ENCODE measurements at places on chromosomes 5 and 9.

DNA sequence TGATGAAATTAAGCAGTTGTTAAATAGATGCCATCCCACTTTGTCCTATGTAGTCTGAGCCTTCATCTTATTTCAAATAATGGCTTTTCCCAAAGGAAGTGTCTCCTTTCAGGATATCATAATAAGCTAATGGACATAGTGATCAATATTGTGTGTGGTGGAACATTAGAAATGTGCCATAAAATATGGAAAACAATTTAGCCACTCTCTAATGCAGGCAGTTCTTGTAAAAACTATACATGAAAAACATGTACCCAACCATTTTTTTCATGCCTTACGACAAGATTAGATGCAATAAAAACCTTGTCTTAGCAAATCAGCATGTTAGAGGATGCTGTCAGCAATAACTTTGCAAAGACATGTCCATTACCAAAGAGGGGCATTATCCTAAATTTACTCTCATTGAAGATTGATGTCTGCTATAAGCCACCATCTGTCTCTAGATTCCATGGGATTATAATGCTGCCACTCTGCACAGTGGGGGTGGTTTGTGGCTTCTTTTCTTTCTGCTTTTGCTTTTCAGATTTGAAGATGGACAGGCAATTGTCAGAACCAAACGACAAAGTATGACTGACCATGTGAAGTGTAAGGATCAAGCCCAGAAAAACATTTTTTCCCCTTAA is 724.0 kb upstream of the ZNF608 start:
- DNase-seq: no peak

- DNase-seq: no peak
These were observed 52.5 kb upstream of the SNX2 start for GRCh38 chr5:122722341-122722740.

DNA sequence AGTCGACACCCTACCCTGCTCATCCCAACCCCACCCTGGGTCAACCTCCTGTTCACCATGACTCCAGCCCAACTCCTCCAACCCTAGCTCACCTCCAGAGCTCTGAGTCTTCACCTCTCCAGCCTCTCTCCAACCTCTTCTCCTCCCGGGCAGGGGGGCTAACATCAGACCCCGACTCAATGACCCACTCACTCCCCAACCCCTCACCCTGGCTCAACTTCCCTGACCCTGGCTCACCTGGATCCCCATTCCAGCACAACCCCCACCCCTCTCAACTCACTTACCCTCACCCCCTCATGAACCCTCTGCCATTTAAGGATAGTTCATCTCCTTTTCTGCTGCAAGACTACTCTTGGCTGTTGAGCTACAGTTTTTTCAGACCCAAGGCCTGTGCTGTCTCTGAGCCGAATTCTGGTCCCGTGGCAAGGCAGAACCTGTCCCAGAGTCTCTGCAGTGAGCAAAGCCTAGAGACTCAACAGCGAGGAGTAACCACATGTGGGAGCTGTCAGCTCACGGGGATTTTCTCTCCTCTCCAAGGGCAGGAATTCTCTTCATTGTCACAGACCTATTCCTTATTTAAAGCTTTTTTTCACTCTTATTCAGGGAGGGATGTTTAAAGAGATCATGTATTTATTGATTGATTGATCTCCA is 29.8 kb downstream of the ANKRD33B start:
- DNase-seq: no peak

GRCh38 chr9:27425827-27426510 is 98.1 kb upstream of the IFNK start:
- no peak for DNase-seq

DNA sequence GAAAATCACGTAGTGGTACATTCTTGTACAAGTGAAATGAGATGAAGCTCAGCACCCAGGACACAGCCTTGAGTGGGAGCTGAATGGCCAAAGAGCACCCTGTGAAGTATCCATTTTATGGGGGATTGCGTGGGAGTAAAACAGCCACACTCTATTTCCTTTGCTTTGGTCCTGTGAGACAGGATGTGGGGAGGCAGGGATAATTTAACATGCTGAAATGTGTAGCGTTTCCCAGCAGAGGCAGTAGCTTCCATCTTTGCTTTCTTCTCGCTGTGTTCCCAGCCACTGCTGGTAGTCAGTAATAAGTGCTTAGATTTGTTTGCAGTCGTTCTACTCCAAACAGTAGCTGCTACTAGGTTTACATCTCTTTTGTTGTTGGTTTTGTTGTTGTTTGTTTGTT is 4.4 kb downstream of the IL31RA start:
- DNase-seq: no peak

GRCh38 chr9:38272710-38273109 is 119.8 kb upstream of the ALDH1B1 start:
- no peak for DNase-seq

- no peak for DNase-seq
These were observed 614.7 kb downstream of the EBF1 start for GRCh38 chr5:158485047-158485446.

DNA sequence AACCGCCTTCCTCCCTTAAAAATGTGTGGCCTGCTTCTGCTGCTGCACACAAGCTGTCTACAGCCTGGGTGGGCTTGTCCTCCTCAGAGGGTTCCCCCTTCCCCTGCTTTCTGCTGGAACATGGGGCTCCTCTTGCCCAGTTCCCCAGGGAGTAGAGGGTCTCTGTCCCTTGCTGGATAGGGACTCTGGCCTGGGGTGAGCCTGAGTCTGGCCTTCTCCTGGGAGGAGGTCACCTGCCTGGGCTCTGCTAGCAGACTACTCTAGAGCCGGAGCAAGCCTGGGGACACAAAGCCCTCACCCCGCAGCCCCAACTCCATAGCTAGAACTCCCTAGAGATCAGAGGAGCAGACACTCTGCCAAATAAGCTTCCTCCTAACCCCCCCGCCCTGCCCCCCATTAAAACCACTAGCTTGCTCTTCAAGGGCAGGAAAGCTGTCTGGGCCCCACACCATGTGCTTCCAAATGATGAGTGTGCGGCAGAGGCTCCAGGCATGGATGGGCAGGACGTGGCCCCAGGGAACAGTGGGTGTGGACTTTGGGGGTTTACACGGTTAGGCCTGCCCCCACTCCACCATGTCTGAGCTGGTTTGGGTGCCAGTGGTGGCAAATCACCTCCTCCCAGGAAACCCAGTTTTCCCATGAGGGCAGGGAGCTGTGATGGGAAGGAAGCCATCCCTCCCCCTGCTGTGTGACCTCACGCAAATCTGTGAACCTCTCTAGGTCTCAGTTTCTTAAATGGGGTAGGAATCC is 10.0 kb downstream of the TCF7 start:
- no peak for DNase-seq

GRCh38 chr5:77876316-77876715 is 100.2 kb upstream of the TBCA start:
- no peak for DNase-seq

- no peak for DNase-seq
These were observed 64.3 kb upstream of the BOD1 start for GRCh38 chr5:173680660-173681242.

DNA sequence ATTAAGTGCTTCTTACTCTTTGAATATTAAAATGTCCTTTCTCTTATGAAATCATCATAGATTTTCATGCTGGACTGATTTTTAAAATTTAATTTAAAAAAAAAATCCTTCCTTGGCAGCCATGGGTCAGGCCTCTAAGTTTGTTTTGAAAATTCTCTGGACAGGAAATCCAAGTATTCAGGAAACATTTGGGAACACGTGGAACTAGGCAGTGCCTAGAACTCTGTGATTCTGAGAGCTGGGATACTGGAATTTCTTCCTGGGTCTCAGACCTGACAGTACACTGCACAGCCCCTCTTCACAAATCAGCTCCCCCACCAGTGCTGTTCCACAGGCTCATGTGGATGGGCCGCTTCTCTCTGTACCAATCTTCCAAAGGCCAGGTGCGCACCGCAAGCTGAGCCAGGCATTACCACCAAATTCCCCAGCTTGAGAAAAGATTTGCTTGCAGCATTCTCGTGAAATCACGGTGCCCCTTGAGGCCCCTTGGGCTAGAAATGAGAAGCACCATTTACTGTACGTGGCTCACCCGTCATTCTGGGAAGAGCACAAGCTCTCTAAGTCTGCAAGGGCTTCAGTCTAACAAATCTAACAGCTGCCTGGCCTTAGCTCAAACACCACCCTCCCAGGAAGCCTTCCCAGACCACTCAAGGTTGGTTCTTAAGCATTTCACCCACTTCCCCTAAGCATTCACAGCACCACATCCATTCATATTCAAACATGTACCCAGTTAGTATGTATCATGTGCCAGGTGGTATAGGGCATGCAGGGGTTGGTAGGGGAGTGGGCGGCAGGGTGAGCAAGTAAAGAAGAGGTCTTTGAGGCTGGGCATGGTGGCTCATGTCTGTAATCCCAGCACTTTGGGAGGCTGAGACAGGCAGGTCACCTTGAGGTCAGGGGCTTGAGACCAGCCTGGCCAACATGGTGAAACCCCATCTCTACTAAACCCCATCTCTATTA is 26.5 kb downstream of the B4GALT1 start:
- DNase-seq: no peak

DNA sequence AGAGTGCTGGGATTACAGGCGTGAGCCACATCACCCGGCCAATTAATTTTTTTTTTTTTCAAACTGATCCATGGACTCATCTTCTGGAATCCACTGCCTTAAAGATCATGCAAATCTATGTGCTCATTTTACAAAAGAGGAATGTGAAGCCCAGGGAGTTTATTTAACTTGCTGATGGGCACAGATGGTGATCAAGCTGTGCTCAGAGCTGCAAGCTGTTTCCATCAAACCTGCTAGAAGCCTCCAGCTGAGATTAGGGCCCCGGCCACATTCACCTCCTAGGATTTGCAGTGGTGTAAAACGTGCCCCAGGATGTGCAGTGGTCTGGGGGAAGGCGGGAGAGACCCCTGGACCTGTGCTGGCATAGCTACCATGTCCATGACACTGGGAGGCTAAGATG is 56.1 kb upstream of the TUT7 start:
- DNase-seq: no peak

GRCh38 chr9:6215562-6215961 is at the start of gene IL33:
IL33 (plus strand) TSS chr9:6215807; CDS start chr9:6241695, 25,888 bp downstream.
- no peak for DNase-seq

- DNase-seq: no peak
These were observed 103.6 kb upstream of the SSBP2 start for GRCh38 chr5:81854485-81854884.

DNA sequence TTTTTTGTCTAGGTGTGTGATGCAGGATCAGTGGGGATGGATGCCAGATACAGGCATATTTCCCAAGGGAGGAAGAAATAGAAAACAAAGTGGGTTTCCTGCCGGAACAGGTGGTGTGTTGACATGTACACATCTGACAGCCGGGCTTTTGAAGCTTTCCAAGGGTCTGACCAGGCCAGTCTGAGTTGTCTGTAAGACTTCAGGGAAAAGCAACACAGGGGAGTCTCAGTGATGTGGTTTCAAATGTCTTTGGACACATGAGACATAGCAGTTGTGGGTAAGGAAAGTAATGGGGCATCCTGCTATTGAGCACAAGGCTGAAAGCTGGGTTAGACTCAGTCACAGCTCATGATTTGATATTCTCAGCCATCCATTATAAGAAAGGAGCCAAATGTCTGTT is 274.9 kb downstream of the PIK3R1 start:
- no peak for DNase-seq

- DNase-seq: no peak
These were observed 23.9 kb upstream of the TPD52L3 start for GRCh38 chr9:6304232-6304631.

GRCh38 chr9:99724640-99725039 is 97.0 kb upstream of the NR4A3 start:
- no peak for DNase-seq

DNA sequence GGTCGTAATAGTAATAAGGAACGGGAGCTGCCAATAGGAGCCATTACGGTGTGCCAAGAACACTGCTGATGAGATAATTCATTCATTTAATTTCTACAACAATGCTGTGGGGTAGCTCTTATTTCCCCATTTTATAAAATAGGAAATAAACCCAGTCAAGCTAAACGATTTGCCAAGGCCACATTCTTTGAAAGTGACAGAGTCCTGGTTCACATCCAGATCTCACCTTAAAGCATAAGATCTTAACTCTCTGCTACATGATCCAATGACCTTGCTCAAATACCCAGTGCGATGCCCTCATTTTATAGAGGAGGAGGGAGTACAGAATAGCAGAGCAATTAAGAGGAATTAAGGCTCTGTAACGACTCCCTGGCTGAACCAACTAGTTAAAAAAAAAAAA is 5.0 kb downstream of the PDE6A start:
- DNase-seq: no peak

DNA sequence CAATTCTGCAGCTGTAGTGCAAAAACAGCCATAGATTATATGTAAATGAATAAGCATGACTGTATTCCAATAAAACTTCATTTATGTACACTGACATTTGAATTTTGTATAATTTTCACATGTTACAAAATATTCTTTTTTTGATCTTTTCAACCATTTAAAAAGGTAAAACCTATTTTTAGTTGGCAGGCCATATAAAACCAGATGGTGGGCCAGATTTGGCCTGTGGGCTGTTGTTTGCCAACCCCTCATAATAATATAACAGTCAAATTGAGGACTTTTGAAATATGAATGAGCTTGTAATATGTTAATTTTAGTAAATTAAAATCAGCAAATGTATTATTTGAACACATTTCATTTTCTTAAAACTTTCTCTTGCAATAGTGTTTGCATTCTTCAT is 913.4 kb downstream of the TLE1 start:
- DNase-seq: no peak

DNA sequence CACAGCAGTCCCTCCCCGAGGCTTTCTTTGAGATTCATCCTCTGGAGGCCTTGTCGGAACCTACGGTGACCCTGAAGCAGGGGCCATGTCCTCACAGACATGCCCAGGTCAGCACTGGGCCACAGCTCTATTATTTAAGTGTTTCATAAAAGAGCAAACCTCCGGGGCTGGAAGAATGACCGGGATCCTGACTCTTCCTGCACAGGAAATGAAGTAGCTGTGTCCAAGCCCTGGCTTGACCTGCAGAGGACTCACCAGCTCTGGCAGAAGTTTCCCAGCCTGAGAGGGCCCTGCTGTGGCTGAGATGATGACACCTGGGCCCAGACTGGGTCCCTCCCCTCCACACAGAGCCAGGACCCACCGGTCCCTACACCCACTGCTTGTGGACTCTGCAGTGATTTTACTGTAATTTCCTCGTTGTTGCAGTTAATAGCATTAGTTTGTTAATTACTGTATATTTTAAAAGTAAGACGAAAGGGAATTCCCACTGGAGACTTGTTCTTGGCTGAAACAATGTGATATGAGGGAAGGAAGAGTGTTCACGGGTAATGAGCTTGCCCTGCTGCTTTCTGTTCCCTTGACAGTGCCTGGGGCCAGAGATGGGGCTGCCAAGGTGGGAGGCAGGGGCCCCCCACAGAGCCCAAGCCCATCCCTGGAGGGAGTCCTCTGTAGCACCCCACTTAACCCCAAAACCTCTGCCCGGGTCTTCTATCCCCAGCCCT is 72.2 kb downstream of the PCDH1 start:
- DNase-seq: no peak

GRCh38 chr9:130780865-130781504 is 54.1 kb upstream of the ABL1 start:
- no peak for DNase-seq

- DNase-seq: no peak
These were observed 46.1 kb upstream of the IL7R start for GRCh38 chr5:35810601-35811000.

- DNase-seq: no peak
These were observed 5.2 kb upstream of the SPINK4 start for GRCh38 chr9:33234511-33235467.

GRCh38 chr9:131422241-131422792 is 28.4 kb downstream of the PRRC2B start:
- no peak for DNase-seq

All from GM18507 (cell line).